ENCODE measurements at places on chromosomes 4 and X.

- DNase-seq, result no peak
These were observed 20.2 kb downstream of the CLNK start for GRCh38 chr4:10664408-10664807.

DNA sequence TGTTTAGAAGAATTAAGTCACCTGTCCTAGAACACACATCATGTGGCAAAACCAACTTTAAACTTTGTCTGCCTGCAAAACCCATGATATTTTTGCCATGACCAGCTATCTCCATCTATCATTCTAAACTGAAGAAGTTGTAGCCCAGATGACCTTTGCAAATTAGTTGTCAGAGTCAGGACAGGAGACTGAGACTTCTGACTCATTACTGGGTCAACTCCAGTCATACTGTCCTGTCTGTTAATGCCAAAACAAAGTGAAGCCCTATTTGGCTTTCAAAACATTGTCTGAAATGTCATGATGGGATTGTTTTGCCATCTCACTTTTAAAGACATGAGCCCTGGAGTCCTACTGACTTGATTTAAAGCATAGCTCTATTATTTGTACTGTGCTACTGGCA lies 365.7 kb upstream of the CPEB2 start:
- DNase-seq, result no peak

- DNase-seq, result no peak
These were observed 48.8 kb upstream of the FAM9A start for GRCh38 chrX:8849945-8850344.

GRCh38 chr4:103012551-103012950 lies 7.0 kb downstream of the SLC9B1 start:
- DNase-seq, result no peak

GRCh38 chr4:137641544-137641943 lies 109.2 kb upstream of the PCDH18 start:
- DNase-seq, result no peak

Data from NCI-H2107 (cell line).